Activated CD4-positive, alpha-beta T cell treated with anti-CD3 and anti-CD28 coated beads, Interleukin-2, amount 50 U/mL, for 4 hours (primary cell): ENCODE measurements at places on chromosomes 7 and 10.

GRCh38 chr10:46216003-46216634 is 70.7 kb upstream of the ANTXRL start:
- no peak for DNase-seq

DNA sequence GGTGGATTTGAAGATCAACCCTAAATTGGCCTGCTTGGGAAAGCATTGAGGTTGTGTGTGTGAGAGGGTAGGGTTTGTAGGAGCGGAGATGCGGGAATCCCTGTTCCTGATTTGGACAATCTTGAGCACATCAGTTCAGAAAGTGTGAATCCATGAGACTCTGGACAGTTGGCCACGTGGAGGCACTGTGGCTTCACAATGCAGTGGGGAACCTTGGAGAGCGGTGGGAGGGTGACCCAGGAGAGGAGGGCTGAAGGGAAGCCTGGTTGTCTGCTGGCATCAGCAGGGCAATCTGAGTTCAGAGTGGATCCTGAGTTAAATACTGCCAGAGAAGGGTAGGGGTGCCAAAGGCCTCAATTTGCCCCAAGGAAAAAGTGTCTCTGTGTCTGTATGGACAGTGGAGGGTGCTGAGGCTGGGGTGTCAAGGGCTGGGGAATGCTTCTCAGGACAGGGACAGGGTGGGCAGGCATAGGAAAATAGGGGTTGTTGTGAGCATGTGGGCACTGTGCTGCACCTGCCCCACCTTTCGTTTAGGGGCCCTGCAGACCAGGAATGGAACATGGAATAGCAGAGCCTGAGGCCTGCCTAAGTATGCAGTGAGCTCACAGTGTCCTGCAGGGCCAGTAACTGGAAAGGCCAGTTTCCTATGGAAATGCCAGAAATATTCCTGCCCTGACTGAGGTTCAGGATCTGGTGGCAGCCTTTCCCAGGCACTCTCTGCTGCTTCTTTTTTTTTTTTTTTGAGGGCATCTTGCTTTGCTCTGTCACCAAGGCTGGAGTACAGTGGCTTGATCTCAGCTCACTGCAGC is 162.9 kb upstream of the PRSS58 start:
- DNase-seq: no peak

DNA sequence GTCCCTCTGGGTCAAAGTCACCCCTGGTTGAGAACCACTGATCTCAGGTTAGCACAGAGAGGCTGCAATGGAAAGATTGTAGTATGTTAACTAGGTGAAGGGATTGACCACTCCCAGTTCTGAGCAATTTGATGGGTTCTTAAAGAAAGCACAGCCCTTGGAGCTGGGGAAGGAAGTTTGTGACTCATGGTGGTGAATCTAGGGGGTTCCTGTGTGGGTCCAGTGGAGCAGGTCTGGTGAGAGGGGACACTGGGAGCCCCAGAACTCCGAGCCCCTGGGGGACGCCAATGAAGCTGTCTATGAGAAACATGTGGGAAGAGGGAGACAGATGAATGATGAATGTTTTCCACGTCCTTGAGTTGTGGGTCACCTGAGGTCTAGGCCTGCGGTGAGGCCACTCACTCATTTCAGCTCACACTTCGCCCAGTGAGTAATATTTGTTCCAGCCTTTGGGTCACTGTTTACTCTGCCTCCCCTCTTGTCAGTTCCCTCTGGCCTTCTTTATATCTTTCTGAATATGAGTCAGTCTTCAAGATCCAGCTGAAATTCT is 341.9 kb downstream of the LRMDA start:
- DNase-seq: no peak

GRCh38 chr10:125064681-125065492 is 95.5 kb downstream of the CTBP2 start:
- no peak for DNase-seq

DNA sequence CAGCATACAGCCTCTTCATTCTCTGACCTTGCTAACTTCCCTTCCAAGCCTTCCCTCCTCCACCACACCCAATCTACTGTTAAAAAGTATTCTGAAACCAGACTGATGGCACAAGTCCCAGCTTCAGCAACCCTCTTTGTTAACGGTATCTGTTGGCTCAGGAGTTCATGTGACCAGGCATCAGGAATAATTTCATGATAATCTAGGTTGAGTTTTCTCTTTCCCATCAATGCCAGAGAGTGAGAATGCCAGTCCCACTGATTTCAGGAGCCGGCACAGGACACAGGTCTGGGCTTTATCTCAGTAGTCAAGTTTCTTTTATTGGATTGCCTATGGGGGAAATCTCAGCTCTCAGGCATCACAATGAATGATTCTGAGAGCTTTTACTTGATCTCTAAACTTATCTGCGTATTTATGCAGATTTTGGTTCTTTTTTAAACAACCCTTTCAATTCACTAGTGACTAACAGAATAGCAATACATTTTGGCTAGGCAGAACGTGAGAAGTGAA is 231.0 kb upstream of the LYZL1 start:
- DNase-seq: no peak

DNA sequence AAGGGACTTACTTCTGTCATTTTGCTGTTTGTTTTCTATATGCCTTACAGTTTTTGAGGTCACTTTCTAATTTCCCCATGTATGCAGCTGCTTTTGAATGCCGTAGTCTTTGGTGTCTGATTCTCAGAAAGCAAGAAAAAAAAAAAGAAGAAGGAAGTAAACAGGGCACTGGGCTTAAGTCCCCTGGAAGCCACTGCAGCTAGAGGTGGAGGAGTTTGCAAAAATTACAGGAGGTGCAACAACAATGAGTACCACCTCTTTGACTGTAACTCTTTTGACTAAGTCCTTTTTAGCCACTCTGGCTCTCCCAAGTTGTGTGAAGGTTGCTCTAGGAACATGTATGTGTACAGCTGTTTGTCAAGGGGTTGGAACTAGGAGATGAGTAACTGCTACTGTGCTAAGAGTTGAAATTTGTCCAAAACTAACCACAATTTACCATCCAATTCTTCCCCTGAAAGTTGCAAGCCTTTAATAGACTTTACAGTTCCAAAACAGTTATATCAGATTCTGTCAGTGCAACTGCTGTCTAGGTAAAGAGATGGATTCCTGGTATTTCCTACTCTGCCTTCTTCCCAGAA is 588.0 kb upstream of the LRRN3 start:
- DNase-seq: no peak

- DNase-seq: no peak
These were observed 624 bp upstream of the CEP55 start for GRCh38 chr10:93495654-93496321.

GRCh38 chr10:100841528-100841927 is 71.2 kb upstream of the SLF2 start:
- DNase-seq: no peak

GRCh38 chr7:112495810-112496462 is 15.1 kb downstream of the LSMEM1 start:
- peak; percentile 25 for DNase-seq

DNA sequence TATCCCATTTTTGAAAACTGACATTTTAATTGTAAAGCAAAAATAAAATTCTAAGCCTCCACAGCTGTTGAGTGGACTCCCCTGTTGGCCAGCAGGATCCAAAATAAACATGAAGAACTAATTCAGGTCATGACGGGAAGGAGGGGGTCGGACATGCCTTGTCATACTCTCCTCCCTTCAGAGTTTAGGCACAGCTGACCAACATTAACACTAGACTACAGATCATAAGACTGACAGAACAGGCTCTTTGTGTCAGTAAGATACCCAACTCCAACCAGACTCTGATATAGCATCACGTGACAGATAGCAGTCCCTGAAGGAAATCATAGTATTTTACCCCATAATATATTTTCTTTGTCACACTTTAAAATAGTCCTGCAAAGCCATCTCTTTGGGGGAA is 20.9 kb upstream of the ZNF12 start:
- DNase-seq: no peak
